ENCODE measurements at places on chromosomes 4 and X.

DNA sequence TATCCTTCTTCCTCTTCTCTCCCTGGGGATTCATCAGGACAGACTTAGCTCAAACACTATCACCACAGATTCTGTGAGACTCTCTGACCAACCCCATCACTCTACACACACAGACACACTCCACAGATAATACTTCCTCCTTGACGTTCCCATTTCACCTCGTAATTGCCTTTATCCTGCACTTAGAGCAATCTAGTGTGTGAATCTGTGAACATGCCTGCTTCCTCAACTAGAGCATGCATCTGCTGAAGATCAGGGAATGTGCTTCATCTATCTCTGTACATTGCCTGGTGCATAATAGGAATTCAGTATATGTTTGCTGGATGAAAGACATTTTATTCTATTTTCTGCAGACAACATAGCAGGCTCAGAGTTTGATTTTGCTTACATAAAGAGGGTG lies 25.1 kb upstream of the HS6ST2 start:
- no peak for DNase-seq

DNA sequence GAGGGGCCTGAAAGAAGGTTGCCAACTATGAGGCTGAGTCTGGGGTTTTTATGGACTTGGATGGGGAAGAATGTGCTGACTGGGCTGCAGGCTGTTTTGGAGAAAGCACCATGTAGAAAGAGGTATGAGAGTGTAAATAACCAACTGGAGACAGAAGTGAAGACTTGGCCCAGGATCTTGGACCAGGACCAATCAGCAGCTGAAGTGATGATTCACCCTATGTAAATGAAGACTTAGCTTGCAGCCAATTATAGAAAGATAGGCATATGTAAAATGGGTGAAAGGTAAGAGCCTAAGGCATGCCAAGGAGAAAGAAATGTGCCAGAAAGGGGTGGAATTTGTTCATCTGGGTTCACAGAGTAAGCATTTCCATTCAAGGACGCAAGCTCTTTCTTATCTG lies 856.7 kb upstream of the PRKX start:
- DNase-seq = no peak

DNA sequence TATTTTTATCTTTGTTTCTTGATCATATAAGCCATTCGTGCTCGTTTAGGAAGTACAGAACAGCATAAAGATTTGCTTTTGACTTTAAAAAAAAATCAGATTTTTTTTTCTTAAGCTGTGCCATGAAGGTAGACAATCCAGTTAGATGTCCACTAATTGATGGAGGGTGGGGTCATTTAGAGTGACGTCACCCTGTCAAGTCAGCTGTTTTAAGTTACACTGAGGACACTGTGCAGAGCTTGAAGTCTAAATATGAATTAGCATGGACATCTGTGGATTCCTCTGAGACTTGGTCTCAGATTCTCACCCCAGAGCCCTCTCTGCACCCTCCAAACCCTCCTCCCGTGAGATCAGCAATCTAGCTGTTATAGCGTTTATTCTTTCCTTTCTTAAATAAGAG lies 63.9 kb downstream of the ENPP6 start:
- no peak for DNase-seq

GRCh38 chrX:7270933-7271332 lies 123.0 kb upstream of the PUDP start:
- DNase-seq = no peak

GRCh38 chrX:153731117-153731844 lies 6.6 kb downstream of the ABCD1 start:
- no peak for DNase-seq

DNA sequence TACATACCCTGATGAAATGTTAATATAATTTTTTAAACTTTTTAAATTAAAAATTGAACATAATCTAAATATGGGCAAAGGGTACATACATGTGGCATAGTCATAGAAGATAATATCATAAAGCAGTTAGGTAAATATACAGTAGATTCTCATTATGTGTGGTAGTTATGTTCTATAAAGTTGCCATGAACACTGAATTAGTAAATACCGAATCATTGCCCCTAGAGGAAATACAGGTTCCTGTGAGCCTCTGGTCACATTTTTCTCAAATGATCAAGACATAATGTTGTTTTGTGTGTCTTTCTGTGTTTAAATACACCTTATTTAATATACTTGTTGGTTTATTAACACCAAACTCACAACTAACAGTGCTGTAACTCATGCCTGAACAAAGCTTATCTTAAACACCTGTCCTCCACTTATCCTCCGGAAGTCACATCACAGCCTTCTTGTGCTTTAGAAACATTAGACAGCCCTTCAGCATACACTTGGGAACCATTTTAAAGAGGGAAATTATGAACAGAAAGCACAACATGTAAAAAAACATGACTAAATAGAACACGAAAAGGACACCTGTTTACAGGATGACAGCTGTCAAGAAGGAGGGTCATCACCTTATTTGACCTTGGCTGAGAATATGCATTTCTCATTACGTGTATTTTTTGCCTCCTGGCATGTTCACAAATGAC lies 169.4 kb upstream of the NAP1L5 start:
- no peak for DNase-seq

DNA sequence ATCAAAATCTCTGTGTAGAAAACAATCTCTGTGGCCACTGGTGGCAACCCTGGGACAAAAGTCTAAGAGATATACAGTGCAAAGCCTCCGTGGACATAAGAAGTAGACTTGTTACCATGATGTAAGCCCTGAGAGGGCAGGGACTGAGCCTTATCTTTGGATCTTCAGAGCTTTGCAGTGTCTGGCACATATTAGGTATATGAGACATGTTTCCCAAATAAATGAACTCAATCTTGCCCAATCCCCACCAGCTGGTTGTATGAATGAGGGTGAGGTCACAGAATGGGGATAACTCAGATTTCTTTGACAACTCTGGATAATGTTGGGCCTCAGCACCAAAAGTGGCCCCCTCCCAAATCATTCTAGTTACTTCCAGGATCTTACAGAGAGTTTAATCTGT lies 511.4 kb upstream of the DIPK2B start:
- no peak for DNase-seq

- no peak for DNase-seq
These were observed 177.9 kb upstream of the STK26 start for GRCh38 chrX:131845201-131845600.

DNA sequence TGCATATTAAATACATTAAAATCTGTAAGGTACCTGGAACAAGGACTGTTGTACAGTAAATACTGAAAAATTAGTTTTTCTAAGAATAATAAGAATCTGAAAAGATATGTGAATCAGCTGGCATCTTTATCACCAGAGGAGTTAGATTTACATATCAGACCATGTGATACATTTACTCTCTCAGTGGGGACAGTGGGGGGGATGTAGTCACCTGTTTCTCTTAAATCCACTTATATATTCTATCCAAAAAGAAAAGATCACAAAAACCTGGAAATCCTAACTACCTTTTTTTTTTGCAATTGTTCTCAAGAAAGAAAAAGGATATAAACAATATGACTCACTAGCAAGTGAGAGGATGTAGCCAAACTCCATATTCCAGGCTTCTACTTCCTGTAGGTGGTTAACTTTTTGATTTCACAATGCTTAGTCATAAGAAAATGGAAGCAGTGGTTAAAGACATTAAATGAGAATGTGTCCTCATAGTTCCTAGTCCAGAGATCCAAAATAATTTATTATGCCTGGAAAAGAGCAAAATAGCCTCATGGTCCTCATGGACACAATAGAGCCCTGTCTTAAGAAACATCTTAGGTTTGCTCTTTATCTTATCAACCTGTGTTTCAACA lies 22.5 kb upstream of the MYOZ2 start:
- no peak for DNase-seq

DNA sequence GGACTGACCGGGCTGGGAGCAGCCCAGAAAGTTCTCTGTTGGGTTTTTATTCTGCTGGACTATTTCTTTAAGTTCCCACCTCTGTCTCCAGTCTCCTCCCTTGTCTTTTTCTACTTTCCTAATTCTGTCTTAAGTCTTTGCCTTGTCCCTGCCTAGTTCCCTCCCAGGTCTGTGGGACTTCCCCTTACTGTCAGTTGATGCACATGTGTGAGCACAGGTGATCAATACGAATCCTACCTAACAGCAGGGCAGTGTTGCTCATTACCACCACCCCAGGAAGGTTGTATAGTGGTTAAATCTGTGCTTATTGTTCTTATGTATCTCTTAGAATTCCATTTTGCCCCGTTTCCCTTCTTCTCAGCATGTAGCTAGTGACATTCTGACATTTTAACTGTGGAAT lies 62.1 kb downstream of the GALNTL6 start:
- no peak for DNase-seq

- no peak for DNase-seq
These were observed 4.3 kb upstream of the MID1IP1 start for GRCh38 chrX:38796946-38797345.

DNA sequence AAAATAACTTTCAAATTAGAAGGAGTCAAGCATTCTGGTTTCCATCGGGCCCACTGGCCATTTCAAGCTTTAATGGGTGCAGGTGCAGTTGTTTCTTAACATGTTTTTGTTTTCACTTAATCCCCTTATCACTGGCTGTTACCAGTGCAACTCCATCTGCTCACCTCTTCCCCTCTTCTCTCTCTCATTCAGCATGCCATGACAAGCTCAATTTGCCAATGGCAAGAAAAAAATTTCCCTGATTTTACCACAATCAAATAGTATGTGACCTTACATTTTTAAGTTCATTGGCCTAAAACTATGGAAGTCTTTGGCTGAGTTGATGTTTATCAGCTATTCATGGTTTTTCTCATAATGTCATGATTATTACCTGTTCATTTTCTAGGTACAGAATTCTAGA lies 299.1 kb upstream of the BMP3 start:
- no peak for DNase-seq

DNA sequence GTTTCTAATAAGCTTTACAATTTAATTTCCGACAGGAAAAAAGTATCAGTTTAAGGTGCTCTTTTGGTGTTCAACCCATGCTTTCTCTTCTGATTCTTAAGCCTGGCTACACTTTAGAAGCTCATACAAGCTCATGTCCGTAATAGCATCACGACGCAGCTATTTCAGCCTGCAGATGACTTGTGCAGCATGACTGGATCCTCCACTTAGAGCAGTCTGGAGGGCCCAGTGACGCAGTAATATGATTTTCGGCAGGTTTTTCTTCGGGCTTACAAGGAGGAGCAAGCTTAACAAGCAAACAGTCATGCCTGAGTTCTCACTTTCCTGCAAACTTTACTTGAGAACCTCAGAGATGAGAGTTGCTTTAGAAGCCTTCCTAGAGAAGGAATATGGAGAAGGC lies 85.3 kb upstream of the MAML3 start:
- no peak for DNase-seq

GRCh38 chr4:24547979-24548378 lies 36.4 kb downstream of the DHX15 start:
- DNase-seq = no peak

DNA sequence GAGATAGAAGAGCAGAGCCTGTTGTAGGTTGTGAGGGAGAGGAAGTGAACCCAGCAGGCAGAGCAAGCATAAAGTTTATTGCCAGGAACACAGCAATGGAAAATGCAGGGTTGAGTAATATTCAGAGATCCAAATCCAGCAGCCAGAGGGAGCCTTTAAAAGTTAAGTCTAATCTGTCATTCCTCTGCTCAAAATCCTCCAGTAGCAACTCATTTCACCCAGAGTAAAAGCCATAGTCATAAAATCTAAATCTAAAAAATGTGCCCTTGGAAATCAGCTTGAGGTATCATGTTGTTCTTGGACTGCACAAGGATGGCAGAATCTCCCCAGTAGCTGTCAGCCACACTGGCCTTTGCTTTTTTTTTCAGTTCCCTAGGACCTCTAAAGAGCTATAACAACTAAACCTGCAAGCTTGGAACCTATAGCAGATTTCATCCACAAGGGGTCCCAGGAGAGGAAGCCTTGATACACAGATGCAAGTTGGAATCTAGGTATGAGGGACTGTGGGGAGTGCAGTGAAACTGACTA lies 62.9 kb upstream of the FRAS1 start:
- no peak for DNase-seq

GRCh38 chr4:3312362-3312761 lies 19.5 kb downstream of the RGS12 start:
- no peak for DNase-seq

GRCh38 chr4:174865418-174865985 lies 36.5 kb upstream of the GLRA3 start:
- no peak for DNase-seq

GRCh38 chrX:23434356-23434884 lies 99.8 kb downstream of the PTCHD1 start:
- DNase-seq = no peak

DNA sequence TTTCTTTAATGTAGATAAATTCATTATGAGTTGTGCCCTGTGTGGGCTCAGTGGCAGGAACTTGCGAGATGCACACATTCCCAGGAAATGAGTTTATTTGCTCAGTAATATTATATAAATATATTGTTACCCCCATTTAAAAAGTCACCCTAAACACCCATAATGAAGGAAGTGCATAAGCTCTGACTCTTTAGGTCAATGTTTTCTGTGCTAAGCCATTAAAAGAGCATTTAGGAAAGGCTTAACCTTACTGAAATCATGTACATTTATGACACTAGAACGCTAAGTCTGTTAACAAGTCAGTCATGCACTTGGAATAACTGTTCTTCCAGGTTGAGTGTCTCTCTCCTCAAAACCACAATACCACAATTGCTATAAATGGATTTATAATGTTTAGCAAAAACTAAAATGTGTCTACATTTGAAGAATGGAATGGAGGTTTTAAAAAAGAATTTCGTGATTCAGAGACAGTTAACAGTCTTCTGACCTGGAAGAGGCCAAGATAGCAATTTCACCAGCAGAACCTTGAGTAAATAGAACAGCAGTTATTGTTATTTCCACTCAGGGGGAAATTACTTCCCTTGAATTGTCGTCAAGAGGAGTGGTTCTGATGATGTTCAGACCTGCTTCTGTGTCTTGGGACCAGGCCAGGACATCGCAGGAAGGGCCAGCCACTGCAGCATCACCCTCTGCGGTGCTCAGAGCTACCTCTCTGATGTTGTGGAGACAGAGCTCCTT lies 91.1 kb upstream of the VEGFC start:
- no peak for DNase-seq

DNA sequence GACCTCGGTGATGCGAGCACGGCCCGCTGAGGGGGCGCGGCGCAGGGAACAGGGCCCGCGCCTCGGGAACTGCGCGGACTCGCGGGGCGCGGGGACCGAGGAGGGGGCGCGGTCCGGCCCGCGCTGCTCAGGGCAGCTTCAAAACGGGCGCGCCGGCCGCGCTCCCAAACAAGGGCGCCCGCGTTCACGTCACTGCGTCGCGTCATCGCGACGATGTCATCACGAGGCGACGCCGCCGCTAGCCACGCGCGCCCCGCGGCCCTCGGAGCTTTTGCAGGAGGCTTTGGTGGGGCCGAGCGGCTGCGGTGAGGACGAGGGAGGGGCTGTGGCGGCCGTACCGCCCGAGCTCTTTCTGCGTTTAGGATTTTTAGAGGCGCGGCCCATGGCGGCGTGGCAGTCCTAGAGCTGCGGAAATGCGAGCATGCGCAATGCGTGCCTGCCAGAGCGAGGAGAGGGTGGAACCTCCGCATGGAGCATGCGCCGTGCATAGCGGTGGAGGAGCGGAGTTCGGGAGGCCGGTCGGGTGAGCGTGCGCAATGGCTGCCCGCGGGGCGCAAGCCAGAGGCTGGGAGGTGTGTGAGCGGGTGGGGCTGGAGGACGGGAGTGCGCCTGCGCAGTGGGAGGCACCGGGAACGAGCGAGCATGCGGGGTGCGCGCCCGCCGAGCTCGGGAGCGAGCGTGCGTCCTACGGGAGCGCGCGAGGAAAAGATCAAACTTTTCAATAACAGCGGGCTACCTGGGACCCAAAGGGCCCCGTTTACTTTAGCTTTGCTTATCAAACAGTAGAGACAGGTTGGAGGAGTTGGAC lies at the start of gene PPP2R3B:
TSS of gene PPP2R3B (minus strand) at position 140 of the 808 bp plus-strand sequence. CDS start 216 bp downstream, outside the sequence.
- DNase-seq = peak; percentile 91

All from stimulated activated CD4-positive, alpha-beta T cell treated with anti-CD3 and anti-CD28 coated beads, Interleukin-1b, Interleukin-23, amount 100 ng/mL, for 1 hour (primary cell).